Stimulated activated CD4-positive, alpha-beta T cell treated with anti-CD3 and anti-CD28 coated beads, Interleukin-1b, Interleukin-23, amount 100 ng/mL, for 1 hour (primary cell): ENCODE measurements at places on chromosomes 16 and 17.

DNA sequence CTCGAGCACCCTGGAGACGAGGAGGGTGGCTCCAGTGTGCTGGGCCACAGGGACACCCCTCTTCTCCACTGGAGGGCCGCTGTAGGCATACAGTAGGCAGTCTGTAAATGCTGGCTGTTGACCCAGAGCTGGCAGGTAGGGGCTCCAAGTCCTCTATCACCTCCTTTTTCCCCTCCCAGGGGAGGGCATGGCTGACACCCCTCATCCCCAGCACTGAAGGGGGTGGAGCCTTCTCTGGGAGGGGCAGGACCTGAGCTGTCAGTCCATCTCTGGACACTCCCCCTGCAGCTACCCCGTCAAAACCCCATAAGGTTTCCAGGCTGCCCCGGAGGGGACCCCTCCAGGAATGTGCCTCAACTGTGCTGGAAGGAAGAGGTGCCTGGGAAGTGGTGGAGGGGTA, 2.4 kb downstream of the KCNJ12 start:
- no peak for DNase-seq

DNA sequence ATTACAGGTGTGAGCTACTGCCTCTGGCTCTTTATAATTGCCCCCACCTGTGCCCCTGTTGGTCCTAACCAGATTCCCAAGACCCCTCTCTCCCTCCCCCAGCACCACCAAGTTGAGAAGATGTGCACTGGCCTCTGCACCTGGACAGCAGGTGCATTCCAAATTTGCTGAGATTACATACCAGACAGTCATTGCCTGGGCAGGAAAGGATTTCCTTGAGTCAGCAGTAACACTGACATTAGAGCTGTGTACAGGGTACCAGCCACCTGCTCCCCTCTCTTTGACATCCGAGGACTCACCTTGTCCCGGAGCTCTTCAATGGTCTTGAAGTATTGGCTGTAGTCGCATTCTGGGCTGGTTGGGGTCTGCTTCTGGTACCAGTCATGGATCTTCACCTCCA, 659 bp downstream of the KRT15 start:
- no peak for DNase-seq

GRCh38 chr17:17754719-17755686, 73.7 kb downstream of the RAI1 start:
- no peak for DNase-seq

DNA sequence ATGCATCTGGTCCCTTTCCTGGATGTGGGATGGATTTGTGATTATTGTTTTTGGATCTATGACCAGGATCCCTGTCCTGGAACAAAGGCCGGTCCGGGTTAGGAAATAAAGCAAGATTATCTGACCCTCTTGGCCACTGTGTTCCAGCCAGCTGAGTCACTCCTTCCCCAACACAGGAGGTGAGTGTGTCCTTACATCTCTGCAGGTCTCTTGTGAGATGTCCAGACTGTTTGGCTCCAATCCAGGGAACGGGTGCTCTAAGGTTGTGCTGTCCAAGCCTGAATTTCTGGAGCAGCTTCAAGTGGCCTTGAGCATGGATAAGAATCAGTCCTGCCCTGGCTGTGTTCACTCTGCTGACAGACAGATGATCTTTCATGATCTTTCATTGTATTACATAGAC, 136.5 kb upstream of the CCL2 start:
- no peak for DNase-seq

GRCh38 chr16:47413041-47413440, 47.8 kb downstream of the ITFG1 start:
- no peak for DNase-seq

DNA sequence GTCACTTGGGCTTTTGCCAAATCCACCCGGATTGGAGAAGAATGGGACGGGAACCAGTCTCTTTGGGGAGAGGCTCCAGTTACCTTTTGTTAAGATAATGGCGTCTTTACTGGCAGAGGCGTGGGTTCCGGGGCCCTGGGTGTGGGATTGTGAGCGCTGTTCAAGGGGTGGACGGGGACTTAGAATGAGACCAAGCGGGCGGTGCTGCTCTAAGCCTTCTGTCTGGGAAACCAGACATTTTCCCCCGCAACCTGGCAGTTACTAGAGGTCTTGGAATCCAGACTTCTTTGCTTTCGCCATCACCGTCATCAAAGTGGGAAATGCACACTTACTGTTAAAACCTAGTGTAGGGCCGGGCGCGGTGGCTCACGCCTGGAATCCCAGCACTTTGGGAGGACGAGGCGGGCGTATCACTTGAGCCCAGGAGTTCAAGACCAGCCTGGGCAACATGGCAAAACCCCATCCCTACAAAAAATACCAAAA, 706 bp downstream of the TEN1 start:
- no peak for DNase-seq

- DNase-seq: no peak
These were observed 125.2 kb downstream of the C16orf78 start for GRCh38 chr16:49498666-49499413.

GRCh38 chr16:70610273-70611223, 35.8 kb upstream of the IL34 start:
- DNase-seq: no peak

GRCh38 chr16:21083729-21084268, 66.8 kb downstream of the DNAH3 start:
- DNase-seq: no peak

DNA sequence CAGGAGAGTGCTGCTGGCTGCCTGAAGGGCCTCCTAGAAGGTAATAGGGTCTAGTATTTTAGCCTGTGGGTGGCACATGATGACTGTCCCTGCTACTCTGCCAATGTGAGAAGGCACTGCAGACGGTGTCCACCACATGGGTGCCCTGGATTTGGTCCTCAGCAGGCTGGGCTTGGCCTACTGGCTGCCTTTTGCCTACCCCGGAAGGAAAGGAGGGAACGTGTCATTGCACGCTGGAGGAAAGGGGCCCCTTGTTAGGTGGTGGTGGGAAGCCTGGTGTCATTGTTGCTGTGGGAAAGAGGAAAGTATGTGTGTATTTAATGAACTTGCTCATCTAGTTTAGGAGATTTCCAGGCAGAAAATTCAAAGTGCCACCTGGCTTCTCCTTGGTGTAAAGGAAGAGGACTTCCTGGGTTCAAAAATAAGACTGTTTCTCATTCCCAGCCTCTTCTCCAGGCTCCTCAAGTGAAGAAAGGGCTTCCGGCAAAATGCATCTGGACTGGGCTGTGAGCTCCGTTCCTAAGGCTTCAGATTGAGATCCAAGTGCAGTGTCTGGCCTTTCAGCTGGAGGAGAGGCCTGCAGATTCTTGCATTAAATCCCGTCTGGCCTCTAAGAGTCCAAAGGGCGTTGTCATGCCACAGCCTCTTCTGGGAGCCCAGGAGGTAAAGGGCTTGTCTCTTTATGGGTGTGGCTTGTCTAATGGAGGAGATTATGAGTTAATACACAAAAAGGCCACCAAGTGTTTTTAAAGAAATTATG, 55.1 kb downstream of the RPTOR start:
- DNase-seq: no peak

GRCh38 chr16:19948186-19949104, 63.8 kb upstream of the GPRC5B start:
- no peak for DNase-seq

GRCh38 chr17:55561973-55562495, 50.8 kb upstream of the SMIM36 start:
- DNase-seq: no peak

- no peak for DNase-seq
These were observed 110.8 kb upstream of the DNAH9 start for GRCh38 chr17:11487469-11487868.

DNA sequence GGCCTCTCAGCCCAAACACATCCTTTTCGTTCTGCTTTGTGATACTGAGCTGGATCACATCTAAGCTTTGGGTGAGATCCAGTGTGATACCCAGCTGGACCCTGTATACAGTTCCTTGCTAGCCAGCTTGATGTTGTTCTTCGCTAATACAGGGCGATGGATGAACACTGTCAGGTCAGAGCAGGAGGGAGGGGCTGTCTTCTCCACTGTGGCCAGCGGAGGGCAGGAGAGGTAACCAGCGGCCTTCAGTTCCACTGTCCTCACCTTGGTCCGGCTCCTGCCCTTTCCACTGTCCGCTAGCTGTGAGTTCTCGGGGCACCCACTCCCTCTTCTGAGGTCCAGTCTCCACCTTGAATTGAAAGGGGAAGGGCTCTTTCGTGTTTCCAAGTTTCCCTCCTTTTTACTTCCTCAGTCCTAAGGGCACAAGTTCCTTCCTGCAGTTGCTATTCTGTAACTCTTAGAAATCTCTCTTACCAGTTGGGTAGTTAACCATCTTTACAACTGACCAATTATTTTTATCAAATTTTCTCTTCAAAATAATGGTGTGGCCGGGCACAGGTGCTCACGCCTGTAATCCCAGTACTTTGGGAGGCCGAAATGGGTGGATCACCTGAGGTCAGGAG, 3.0 kb upstream of the ZNF213 start:
- peak; percentile 15 for DNase-seq

DNA sequence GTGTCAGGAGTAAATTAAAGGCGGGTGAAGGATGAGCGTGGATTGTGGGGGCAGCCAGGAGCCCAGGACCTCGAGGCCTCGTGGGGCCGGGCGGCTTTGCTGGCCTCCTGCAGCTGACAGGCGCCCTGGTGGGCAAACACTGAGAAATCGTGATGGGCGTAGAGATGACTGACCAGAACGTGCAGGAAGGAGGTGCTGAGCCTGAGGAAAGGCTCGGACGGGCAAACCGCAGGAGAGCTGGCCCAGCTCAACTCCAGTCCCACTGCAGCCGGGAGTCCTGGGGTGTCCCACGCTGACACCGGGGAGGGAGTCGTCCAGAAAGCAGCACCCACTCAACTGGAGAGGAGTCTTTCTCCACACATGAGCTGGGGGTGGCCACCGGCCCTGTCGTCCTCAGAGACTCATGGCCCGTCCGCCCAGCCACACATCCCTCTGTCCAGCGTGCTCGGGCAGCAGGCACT, 36.9 kb downstream of the METRNL start:
- DNase-seq: no peak
